ENCODE measurements at places on chromosomes 6 and 20. TPM values are rescaled to one million over a fixed set of nuclear protein-coding genes. Genes with fewer than 3 reads are reported as not detected.

DNA sequence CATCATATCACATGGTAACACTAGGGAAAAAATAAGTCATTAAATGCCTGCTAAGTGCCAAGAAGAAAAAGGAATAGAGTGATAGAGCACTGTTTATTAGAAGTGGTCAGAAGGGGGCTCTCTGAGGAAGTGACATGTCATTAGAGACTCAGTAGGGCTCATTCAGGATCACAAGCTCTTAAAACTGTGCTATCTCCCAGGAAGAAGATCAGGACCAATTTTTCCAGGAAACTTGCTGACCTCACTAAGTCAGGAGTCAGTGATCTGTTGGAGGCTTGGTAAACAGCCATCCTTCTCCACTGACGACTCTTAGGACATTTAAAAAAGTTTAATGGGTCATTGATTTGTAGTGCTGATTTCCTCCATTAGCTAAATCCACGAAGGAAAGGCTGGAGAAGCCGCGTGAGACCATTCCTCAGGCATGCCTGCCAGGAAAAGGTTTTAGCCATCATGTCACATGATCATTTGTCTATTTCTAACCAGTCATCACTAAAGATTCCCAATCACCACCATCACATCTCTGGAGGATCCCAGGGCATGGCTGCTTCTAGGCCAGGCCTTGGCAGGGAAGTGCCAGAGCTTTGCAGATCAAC, 5.9 kb upstream of the PTPN1 start:
- no peak for DNase-seq

- peak; percentile 53 for DNase-seq
Observed at GRCh38 chr6:144265390-144265789, 19.7 kb upstream of the UTRN start.

DNA sequence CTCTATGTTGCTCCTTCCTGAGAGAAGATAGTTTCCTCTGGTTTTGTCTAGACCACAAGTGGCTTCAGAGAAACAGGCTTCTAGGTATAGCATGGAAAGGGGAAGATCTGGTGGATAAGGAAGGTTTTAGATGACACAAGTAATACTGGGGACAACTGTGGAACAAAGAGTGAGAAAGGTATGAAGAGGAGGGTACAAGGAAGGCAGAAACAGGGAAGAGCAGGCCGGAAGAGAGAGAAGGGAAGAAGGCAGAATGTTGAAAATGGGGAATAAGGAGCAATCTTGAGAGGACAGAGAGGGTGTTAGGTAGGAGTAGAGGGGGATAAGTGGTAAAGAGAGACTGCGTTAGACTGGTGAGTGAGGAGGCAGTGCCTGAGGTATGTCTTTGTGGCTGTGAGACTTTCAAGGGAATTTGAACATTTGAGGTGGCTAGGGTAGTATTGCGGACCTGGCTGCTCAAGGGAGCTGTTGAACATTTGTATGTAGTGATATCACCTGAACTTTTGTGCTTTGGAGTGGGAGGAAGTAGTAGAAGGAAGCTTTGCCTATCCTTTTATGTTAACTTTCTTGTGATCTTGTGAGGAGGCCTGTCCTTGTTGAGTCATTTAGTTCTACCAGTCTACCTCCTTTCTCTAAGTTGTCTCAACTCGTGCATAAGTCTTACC, 69.5 kb downstream of the FOXO3 start:
- DNase-seq = no peak

GRCh38 chr6:79671600-79672266, 40.6 kb downstream of the SH3BGRL2 start:
- peak; percentile 85 for DNase-seq

GRCh38 chr6:107319906-107320530, 139.3 kb downstream of the PDSS2 start:
- DNase-seq = no peak

DNA sequence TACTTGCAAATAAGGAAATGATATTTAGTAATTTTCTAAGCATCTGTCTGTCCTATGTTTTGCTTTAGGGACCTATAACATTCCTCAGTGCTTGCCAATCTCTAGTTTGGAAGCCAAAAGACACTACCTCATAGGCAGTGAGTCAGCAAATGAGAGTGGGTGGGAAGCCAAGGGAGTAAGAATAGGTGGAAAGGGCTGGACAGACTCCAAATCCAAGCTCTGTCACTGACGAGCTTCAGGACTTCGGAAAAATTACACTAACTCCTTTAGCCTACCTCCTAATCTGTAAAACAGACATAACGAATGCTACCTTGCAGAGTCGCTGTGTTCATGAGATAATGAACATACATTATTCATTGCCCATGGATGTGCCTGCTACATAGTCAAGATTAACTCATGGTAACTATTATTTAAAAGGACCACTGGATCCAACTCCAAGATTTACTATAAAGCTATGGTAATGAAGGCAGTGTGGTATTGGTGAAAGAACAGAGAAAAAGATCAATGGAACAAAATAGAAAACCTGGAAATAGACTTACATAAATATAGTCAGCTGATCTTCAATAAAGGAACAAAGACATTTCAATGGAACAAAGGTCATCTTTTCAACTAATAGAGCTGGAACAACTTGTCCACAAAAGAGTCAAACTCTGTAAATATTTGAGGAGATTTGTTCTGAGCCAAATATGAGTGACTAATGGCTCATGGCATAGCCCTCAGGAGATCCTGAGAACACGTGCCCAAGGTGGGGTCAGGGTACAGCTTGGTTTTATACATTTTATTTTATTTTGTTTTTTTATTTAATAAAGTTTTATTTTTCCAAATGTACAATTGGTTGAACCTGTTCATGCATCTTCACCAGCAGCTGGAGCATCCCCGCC, 64.1 kb downstream of the FAM50B start:
- DNase-seq = peak; percentile 53

- peak; percentile 85 for DNase-seq
Observed at GRCh38 chr6:5025911-5026819, 22.3 kb upstream of the RPP40 start.

DNA sequence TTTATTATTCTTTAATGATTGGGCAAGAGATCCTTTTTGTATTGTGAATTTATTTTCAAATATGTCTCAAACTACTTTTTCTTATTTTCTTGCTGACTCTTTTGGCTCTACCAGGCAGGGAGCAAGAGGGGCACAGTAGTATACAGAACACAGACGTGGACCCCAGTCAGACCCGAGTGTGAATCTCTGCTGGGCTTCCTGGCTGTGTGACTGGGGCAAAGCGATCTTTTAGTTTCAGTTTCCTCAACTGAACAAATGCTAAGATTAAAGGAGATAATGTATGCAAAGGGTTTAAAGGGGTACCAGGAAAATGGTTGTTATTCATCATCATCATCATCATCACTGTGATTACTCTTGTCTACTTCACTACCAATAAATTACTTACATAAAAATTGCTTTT, 317.5 kb downstream of the HIVEP2 start:
- DNase-seq = no peak

GRCh38 chr6:128515550-128516513, 4.6 kb downstream of the PTPRK start:
- DNase-seq = no peak

Gene HLA-DRB5
- 2.8 TPM for total RNA-seq

Gene HSPA12B
- 18.9 TPM for total RNA-seq

Gene PROKR2
- total RNA-seq = not detected

Gene PTPRA
- 70.3 TPM for total RNA-seq

Data from kidney (tissue), 22 donors.